ENCODE measurements at places on chromosomes 5 and 9. TPM values are rescaled to one million over a fixed set of nuclear protein-coding genes. Genes with fewer than 3 reads are reported as not detected.

RGS7BP gene
- 26.0 TPM for total RNA-seq

NIM1K gene
- total RNA-seq: 8.5 TPM

CNTFR gene
- total RNA-seq: 23.8 TPM

QRFP gene
- not detected for total RNA-seq

IL5 gene
- total RNA-seq: not detected
